CD4-positive, alpha-beta T cell (primary cell): ENCODE measurements at places on chromosomes 6 and 20.

DNA sequence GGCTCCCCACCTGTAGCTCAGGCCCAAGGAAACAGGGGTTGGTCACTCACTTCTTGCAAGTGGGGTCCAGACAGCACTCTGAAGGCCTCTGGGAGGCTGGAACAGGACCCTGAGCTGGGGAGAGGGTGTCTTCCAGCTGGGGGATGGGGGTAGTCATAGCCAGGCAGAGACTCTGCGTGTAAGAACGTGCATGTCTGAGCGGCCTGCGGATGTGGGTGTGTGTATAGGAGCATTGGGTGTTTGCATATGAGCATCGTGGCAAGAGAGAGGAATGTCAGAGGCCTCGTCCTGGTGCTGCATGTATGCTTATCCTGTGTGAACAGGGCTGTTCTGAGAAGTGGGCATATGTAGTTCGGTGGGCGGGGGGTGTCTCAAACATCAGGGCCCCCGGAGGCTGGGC is 12.1 kb downstream of the BPIFB3 start:
- DNase-seq = no peak

- DNase-seq = no peak
These were observed 132.8 kb upstream of the AGPAT4 start for GRCh38 chr6:161406646-161407045.

- DNase-seq = no peak
These were observed 769 bp downstream of the CCN6 start for GRCh38 chr6:112054555-112055190.

- DNase-seq = no peak
These were observed 404.7 kb downstream of the PTPRT start for GRCh38 chr20:42785041-42785440.

- no peak for DNase-seq
These were observed 62.4 kb downstream of the TTI1 start for GRCh38 chr20:37970856-37971245.

DNA sequence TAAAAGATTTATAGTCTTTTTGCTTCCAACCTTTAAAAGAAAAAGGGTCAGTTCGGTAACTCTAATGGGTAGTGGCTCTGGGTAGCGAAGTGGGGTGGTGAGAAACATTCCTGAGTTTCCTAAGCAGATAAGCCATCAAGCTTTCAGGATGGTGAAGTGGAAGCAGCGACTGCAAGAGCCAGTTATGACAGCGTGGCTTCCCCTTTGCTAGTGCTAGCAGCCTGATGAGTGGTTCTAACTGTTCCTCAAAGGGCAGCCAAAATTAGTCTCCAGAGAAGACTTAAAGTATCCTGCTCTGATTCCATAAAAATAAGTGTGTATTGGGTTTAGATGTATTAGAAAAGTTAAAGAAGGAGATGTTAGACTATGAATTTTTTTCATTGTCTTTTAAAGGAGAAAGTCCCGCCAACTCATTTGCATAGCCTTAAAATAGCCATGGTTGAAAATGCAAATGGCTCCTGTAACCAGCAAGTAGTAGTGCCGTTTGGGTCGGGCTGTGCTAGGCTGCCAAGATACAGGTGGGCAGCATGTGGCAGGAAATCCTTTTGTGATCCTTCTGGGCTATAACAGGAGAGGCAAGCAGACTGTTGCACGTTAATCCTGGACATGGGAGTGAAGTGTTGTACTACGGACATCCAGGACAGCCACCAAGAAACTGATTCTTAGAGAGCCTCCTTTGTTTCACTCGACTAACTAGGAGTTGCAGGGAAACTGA is 18.0 kb downstream of the ELOVL2 start:
- DNase-seq = no peak

- no peak for DNase-seq
These were observed 28.1 kb downstream of the TOX2 start for GRCh38 chr20:43942667-43943285.

GRCh38 chr6:13432526-13433184 is 54.7 kb downstream of the GFOD1 start:
- DNase-seq = no peak

GRCh38 chr20:41334443-41335421 is 5.9 kb upstream of the LPIN3 start:
- DNase-seq = no peak

- no peak for DNase-seq
These were observed 337.7 kb downstream of the HDGFL1 start for GRCh38 chr6:22907085-22907484.

- no peak for DNase-seq
These were observed 4.2 kb upstream of the EPHA7 start for GRCh38 chr6:93423542-93423941.
